RPMI7951 (cell line): ENCODE measurements at places on chromosomes 7 and 10.
A peak's percentile ranks its signal among the peaks of the same experiment; 100 is the strongest.

DNA sequence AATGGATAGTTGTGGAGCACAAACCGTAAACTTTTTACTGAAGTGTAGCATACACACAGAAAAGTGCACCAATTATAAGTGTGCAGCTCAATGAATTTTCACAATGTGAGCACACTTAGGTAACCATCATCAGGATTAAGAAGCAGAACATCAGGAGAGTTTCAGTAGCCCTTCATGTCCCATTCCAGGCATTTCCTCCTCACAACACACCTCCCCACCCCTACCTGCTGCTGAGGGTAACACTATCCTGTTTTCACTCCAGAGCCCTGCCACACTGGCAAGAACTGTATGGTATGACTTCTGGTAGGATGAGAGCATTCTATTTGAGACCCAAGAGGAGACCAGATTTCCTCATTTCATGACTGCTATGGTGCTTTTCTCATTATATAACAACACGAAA is 166.5 kb downstream of the PPP1R3A start:
- no peak for DNase-seq

DNA sequence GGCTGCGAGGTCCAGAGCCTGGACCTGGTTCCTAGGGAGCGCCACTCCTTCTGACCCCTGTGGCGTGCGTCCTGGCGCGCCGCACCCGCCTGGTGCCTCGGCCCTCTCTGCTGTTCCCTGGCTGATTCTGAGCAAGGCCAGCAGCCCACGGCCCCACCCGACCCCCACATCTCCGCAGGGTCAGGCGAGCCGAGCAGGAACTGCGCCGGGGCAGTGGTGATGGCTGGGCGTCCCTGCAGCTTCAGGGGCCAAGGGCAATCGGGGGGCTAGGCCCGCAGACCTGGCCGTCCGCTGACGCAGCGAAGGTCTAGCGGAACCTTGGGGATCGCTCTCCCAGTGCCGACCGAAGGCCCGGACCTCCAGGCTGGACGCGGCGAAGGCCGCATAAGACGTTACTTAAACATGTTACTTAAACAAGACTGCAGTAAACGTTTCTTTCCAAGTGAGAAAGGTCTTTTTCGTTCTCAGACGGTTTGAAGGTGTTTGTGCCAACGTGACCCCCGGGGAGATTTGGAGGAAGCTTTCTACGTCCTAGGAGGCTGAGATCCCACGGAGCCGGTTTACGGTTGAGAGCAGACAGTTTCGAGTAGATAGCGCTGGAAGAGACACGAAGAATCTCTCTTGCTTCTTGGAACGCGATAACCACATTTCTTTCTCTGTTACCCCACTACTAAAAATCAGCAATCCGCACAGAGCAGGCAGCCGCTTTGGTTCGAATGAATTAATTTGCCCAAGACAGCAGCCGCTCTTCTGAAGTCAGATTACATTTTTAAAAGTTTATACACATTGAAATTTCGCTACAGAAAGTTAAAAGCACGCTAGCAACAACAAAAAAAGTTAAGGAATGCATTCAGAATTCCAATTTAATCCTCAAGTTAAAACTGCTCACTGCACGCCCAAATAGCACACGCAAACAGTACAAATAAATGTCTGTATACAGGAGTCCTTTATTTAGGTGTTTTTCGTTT is 4.9 kb upstream of the NKX2-3 start:
- no peak for DNase-seq

GRCh38 chr10:130220251-130221185 is 84.3 kb downstream of the GLRX3 start:
- no peak for DNase-seq

- peak; percentile 42 for DNase-seq
Observed at GRCh38 chr7:108109221-108109908, 20.8 kb downstream of the LAMB4 start.

DNA sequence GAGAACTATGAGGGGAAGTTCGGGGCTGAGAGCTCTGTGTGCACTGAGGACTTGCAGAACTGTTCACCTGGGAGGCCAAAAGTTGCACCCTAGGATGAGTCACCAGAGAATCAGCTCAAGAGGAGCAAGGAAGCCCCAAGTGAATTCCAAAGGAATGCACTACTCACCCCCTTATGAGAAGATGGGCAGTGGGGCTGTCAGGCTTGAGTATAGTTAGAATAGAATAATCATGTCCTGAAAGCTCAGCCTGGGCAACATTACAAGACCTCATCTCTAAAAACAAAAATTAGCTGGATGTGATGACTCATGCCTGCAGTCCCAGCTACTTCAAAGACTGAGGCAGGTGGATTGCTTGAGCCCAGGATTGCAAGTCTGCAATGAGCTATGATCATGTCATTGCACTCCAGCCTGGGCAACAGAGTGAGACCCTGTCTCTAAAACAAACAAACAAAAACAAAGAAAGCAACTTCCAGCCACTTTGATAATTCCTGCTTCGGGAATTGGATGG is 30.0 kb downstream of the MAP3K8 start:
- peak; percentile 9 for DNase-seq

DNA sequence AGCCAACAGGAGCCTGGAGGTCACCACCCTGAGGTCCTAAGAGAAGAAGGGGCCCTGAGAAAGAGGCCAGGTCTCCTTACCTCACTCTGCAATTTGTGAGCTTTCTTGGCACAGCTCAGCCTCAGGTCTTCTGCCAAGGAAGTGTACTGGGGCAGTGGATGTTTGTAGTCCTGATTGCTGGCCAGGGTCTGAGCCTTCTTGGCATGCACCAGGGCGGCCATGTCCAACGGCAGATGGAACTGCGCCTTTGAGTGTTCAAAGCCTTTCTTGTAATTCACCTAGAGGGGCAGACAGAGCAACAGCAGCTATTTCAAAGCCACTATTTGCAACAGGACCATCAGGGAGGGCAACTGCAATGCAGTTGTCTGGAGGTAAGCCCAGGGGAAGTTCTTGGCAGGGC is 51.7 kb downstream of the NRAP start:
- DNase-seq = no peak

GRCh38 chr10:24668247-24668646 is 55.4 kb downstream of the ARHGAP21 start:
- no peak for DNase-seq

- DNase-seq = no peak
Observed at GRCh38 chr7:135251496-135252391, 18.1 kb downstream of the STRA8 start.

GRCh38 chr10:84423719-84424118 is 95.3 kb downstream of the CCSER2 start:
- DNase-seq = peak; percentile 19

DNA sequence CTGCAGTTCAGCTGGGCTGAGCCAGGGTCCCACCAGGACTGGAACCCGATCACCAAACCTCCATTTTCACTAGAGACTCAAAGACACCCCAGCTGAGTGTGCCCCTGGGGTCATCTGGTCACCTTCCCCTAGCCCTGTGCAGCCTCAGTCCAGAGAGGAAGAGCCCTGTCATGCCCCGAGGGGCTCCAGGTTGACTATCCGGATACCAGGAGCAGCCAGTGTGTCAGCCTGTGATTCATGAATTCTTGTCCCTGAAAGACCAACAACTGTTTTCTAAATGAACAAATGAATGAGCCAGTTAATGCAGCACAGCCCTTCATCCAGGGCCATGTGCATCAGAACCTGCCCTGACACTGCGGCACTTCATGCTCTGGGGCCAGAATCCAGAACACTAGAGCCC is 201.9 kb upstream of the TCERG1L start:
- DNase-seq = peak; percentile 2

GRCh38 chr10:60387531-60387930 is 2.1 kb downstream of the ANK3 start:
- DNase-seq = no peak

- no peak for DNase-seq
Observed at GRCh38 chr7:157657741-157658740, 321.2 kb downstream of the DNAJB6 start.

- DNase-seq = no peak
Observed at GRCh38 chr10:108443636-108444035, 1279.1 kb upstream of the SORCS1 start.

DNA sequence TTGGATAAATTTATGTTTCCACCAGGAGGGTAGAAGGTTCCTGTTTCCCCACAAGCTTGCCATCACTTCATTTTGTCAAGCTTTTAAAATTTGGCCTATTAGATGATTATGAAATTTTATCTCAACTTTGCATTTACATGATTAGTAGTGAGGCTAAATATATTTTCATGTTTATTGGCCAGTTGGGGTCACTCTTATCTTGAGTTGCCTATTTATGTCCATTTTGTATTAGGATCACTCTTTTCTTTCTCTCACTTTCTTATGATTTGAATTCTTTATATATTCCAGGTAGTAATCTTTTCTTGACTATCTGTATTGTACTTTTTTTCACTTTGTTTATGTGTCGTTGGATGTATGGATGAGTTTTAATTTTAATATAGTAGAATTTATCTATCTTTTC is 218.6 kb upstream of the SLC26A5 start:
- DNase-seq = no peak

GRCh38 chr10:90818736-90819135 is 39.1 kb downstream of the HTR7 start:
- no peak for DNase-seq

DNA sequence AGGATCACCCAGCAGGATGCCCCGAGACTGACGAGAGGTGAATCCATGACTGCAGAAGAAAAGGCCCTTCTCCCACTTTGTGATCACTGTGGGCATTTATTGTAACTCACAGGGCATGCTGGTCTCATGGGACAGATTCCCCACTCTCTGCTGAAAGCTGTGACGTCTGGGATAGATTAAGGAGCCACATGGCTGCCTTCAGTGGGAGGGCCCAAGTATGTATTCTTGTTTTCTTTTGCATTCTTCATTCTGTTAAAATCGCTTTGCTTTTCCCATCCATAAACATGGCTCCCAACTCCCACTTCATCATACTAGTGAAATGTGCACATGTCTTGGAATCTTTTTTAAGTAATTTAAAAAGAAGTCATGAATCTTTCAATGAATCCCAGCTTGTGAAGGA is 67.2 kb downstream of the FAM107B start:
- no peak for DNase-seq

DNA sequence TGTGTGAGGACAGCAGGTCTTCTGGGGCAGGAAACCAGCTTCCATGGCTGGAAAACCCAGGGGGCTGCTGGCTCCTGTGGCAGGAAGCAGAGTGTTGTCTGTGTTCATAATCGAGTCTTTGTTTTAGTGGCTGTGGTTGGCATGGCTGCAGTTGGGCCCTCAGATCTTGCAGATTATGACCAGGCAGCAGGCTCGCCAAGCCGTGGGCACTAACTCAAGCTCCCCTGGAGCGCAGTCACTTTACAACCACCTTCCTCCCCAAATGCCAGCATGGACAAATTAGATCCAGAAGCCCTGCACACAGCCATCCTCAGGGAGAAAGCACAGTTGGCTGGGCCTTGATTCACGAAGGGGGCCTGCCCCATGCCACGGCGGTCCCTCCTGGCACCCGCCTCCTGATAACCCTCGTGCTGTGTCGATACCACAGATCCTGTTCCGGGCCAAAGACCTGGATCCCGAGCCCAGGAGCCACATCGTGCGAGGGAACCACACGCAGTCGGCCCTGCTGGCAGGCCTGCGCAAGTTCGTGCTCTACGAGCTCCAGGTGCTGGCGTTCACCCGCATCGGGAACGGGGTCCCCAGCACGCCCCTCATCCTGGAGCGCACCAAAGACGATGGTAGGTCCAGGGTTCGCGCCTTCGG is 552.5 kb upstream of the FOXK1 start:
- DNase-seq = no peak

DNA sequence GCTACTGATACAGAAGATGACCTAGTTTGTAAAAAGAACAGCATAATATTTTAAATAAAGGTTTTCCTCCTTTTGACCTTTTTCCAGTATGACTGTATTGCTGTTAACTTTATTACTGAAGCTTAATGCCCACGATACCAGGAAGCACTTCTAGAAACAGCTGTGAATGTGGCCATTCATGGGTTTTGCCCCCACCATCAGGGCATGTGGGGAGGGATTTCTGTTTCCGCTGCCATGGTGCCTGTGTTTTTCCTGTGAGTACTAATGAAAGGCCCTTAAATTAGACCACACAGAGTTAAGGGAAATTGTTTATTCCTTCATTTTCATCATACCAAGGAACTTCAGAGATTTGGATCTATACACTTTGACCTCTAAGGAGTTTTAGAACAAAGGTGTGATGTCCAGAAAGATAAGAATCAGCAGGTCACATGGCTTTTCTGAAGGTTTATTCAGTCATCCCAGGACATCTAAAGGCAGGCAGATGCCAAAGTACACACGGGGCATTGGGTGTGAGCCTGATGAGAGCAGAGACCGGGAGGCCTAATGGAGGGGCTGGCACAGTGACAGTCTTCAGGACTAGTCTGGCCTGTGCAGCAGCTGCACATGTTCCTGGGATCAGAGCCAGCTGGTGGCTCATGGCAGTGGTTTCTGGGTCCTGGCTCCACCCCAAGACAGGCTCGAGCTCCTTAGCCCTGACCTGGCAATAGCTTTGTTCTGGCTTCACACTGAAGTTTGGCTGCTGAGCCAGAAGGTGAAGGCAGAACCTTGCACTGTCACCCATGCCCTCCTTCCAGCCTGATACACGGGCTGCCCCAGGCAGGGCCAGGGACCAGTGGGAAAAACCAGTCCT is 190.9 kb downstream of the REEP3 start:
- peak; percentile 99 for DNase-seq

- DNase-seq = no peak
Observed at GRCh38 chr7:69826283-69826682, 228.0 kb downstream of the AUTS2 start.

GRCh38 chr7:38584443-38585210 is 46.5 kb downstream of the AMPH start:
- peak; percentile 73 for DNase-seq

GRCh38 chr10:102421507-102421756 is 796 bp downstream of the FBXL15 start:
- DNase-seq = no peak

DNA sequence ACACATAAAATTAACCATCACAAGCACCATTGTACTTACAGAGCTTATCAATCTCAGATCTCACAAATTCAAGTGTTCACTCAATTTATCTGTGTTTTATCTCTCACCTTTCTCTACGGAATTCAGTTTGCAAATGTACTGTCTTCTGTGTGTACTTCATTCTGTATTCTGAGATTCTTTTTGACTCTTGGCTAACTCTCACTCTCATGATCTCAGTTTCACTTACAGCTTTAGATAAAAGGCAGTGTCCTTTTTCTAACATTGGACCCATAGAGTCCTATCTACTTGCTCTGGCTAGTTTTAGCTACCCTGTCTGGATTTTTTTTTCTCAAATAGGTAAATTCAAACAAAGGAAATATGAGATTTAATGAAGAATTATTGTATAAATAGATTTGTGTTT is 176.0 kb downstream of the CCDC7 start:
- no peak for DNase-seq

- no peak for DNase-seq
Observed at GRCh38 chr10:124298891-124299290, 119.8 kb downstream of the OAT start.

GRCh38 chr10:90945491-90946070 is 24.7 kb upstream of the ANKRD1 start:
- DNase-seq = no peak

GRCh38 chr7:33298848-33299247 is 169.5 kb downstream of the BBS9 start:
- DNase-seq = no peak

DNA sequence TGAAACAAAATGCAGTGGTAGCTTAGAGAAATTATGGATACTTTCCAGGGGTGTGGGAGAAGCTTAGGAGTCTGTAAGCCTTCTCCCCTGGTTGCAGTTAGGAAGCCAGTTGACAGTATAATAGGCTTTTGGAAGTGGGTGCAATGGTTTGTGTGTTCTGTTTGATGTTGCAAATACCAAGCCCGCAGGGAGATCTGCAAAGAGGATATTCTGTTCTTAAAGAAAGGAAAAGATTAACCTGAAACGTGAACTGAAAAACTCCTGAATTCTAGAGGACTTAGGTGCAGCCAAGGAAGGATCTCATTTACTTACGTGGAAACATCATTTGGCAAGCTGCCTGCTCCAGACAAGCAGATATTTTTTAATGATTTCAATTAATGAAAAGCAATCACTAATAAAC is 496.6 kb downstream of the AUTS2 start:
- DNase-seq = no peak
